Occipital lobe (tissue), 3 donors: ENCODE measurements at places on chromosomes 16 and 17. TPM values are rescaled to one million over a fixed set of nuclear protein-coding genes. Genes with fewer than 3 reads are reported as not detected.

NPIPA2 gene
- total RNA-seq = not detected

- DNase-seq = no peak
Observed at GRCh38 chr17:65370669-65371131, 190.7 kb downstream of the AXIN2 start.

DNA sequence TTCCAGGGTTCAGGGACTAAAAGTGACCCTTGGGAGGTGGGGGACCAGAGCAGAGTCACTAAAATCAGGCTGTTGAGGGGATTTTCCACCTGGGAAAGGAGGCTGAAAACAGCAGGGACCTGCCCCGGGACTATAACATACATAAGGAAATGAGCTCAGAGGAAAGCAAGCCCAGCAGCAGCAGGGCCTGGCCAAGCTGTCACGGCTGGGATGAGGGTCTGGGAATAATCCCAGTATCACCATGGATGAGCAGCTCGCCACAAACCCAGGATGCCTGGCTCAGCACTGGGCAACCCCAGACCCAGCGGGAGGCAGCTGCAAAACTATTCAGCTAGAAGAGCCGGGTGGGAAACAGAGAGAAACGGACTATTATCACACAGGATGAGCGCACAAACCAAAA is 72.4 kb downstream of the RPH3AL start:
- DNase-seq = no peak

DNA sequence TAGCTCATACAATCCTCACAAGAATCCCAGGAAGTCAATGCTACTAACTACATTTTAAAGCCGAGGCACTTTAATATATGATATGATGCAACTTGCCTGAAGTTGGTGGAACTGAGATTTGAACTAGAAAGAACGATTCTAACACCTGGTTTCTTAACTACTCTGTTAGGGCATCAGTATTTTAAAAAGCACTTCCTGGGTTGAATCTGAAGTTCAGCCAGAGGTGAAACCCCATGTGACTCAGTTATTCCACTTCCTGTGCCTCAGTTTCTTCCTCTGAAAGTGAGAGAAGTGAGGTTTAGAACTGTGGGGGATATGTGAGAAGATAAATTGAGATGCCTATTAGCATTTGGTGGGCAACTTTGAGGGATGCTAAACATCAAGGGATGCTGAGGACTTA is 129.4 kb upstream of the ANKFN1 start:
- DNase-seq = no peak

GRCh38 chr16:85168732-85169256 is 56.5 kb upstream of the CIBAR2 start:
- DNase-seq = no peak

SLC6A2 gene
- not detected for total RNA-seq

CCDC200 gene
- total RNA-seq = not detected

GRCh38 chr17:30236766-30237165 is 1.3 kb upstream of the SLC6A4 start:
- DNase-seq = no peak

GRCh38 chr17:10879190-10879836 is 41.4 kb upstream of the PIRT start:
- DNase-seq = no peak

GLTPD2 gene
- not detected for total RNA-seq

- no peak for DNase-seq
Observed at GRCh38 chr16:12318661-12319427, 342.3 kb downstream of the SNX29 start.

ABCA8 gene
- total RNA-seq = 3.9 TPM

PITPNM3 gene
- 13.9 TPM for total RNA-seq
